ENCODE measurements at places on chromosomes 2 and 18. TPM values are rescaled to one million over a fixed set of nuclear protein-coding genes. Genes with fewer than 3 reads are reported as not detected.

DNA sequence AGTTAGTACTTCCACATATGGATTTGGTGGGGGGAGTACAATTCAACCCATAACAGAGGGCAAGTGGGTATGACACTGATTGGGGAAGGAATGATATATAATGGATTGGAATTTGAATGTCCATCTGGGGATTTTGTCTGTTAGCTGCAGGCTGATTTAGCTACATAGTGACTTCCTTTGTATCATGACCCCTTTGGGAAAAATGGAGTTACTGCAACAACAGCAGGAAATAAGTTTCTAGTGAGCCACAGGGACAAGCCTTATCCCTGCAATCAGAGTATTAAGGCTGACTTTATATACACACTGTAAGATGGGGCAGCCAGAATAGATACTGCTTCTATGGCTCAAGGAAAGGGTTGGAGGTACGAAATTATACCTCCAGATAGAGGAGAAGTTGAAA is 404.4 kb upstream of the MEIS1 start:
- peak; percentile 26 for DNase-seq

- DNase-seq: no peak
These were observed 58.2 kb upstream of the NEUROD1 start for GRCh38 chr2:181738563-181738962.

DNA sequence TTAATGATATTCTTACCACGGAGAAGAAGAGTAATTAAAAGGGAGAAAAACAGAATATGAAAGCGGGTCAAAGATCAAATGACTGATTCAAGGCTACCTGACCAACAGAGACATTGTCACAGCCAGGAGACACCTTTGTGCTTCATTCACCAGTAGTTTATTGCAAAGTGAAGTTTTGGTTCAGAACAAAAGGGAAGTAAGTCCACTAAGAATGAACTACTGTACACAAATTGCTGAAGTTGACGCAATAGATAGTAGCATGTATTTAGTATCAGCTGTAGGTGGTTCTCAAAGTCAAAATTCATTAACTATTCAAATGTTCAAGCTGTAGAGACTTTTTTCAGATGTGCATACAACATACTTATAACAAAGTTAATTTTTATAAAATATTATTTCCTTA is 64.7 kb upstream of the COX7A2L start:
- no peak for DNase-seq

DNA sequence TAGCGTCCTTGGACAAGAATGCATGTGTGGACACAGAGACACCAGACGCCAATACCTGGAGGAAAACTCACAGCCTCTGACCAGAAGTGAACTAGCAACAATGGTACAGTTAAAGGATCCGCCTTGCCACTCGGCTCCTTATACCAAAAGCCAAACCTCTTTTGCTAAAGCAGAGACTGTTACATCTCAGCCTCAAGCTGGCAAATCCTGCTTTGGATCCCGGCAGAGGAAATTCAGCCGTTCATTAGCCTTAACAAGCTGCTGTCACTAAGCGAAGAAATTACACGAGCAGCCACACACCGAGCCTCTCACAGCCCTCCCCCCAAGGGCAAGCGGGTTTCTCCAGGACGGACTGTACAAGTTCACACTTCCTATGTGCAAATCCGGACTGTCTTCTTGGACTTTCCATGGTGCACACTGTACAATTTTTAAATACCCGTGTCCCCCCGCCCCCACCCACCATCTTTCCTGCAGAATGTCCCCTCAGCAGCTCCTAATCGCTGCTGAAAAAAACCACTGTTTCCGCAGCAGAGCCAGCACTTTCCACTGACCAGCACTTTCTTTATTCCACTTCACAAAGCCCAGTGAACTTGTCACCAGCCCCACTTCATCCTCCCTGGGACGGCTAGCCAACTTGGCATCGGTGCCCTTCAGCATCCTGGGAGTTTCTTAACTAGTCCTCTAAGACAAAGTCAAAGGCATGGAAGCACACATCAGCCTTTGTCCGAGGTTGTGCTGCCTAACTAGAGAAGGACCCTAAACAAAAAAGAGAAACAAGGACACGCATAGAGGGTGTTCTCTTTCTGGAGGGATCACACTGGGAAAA is 1.5 kb downstream of the KLF7 start:
- peak; percentile 66 for DNase-seq

- no peak for DNase-seq
These were observed 566.2 kb downstream of the GALR1 start for GRCh38 chr18:77815666-77816338.

- DNase-seq: no peak
These were observed 39.4 kb downstream of the TNFRSF11A start for GRCh38 chr18:62364558-62364957.

DNA sequence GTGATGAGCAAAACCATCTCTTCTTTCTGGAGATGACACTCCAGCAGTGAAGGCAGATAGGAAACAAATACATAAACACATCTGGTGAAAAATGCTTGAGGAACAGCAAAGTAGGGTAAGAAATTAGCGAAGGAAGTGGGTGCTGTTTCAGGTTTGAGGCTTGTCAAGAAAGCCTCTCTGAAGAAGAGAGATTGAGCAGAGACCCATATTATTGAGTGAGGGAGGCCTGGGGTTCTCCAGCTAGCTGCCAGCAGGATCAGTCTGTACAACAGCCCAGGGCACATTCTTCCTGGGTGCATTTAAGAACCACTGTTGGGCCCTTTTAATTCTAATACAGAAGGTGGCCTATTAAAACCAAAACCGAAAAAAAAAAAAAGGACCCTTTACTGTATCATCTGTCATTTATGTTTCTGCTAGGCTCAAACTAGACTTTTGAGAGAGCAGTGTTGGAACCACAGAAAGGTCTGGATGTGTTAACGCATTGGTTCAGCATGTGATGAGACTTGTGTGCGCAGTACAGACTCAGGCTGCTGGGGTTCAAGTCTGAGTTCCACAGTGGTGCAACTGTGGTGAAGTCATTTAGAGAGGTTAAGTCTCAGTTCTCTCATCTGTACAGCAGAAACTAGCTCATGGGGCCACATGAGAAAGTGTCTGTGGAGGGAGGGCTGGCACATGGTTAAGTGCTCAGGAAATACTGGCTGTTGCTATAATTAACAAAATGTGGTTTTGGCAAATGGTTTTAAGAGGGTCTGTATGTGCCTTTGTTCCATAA is 28.9 kb downstream of the MGAT5 start:
- no peak for DNase-seq

DNA sequence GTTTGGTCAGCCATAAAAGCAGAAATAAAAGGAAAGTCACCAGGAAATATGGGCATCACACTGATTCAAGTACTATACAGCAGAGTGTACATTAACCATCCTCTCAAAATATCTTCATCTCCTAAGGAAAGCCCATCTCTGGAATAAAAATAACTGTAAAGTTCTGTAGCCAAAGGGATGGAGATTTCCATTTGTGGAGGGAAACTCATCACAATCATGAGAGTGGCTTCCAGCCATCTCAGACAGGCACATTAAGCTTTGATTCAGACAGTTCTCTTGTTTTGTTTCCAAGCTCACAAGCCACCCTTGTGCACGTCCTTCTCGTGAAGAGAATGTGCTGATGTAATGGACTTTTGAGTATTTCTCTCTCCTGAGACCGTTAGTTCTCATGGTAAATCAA is 695.5 kb downstream of the LRRTM4 start:
- DNase-seq: no peak

GRCh38 chr2:144181001-144181400 is 338.9 kb downstream of the ZEB2 start:
- DNase-seq: no peak

GRCh38 chr18:76957384-76958355 is 135.3 kb downstream of the ZNF236 start:
- DNase-seq: no peak

- DNase-seq: peak; percentile 88
These were observed 1178.5 kb upstream of the ACVR2A start for GRCh38 chr2:146666340-146666739.

DNA sequence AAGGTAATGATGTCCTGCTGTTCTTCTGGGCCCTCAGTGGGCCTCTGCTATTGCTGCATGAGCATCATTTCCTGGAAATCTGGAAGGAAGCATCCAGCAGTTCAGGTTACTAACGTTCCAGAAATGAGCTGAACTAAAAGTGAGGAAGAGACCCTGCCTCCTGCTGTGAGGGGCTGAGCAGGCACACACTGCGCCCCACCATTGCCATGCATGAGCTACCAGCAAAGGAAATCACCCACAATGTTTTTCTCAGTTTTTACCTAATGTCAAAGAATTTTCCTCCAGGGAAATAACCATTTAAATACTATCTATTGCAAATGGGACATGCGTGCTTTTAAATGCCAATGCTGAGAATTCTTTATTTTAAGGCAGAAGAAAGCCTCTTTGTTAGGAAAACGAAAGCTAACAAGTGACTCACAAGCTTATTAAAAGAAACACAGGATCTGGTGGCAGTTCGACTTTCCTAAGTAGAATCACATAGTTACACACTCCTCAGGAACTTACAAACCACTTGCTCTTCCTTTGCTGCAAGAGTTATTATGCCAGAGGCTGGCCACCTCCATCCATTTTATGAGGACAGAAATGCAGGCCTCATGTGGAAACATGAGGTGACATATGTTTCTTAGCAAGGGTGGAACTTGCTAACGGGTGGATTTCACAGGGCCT is 152.6 kb upstream of the TTC39C start:
- peak; percentile 61 for DNase-seq

- DNase-seq: no peak
These were observed 91.7 kb upstream of the ACVR1 start for GRCh38 chr2:157967856-157968255.

DNA sequence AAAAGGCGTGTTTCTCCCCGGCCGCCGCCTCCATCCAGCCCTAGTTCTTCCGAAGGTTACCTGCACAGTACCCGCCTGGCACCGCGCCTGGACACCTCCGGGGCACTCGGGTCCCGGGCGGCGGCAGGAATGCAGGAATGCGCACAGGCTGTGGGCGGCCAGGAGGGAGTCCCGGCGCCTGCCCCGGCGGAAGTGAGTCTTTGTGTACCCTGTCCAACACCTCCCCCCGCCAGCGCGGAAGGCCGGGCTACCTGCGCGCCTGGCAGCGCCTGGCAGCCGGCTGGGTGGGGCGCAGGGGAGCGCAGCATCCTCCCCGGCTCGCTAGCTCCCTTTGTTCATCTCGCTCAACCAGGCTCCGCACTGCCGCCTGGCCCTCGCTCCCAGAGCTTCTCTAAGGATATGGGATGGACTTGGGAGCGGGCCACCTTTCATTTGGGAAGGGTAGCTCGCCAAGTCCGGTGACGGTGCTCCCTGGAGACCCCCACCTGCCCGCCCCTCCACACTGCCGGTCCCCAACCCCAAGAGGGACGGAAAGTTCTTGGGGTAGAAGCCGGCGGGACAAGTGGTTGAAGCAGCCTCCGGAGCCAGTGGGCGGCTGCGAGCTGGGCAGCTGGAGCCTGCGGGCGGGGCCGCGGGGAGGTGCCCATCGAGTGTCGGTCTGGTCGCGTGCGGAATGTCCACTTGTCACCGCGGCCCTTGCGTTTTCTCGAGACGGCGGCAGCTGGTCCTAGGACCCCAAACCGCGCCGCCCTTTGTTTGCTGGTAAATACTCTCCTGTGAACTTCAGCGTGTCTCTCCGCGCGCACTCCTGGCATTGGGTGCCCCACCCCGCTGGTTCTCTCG is 1.2 kb upstream of the ST6GAL2 start:
- peak; percentile 37 for DNase-seq

DNA sequence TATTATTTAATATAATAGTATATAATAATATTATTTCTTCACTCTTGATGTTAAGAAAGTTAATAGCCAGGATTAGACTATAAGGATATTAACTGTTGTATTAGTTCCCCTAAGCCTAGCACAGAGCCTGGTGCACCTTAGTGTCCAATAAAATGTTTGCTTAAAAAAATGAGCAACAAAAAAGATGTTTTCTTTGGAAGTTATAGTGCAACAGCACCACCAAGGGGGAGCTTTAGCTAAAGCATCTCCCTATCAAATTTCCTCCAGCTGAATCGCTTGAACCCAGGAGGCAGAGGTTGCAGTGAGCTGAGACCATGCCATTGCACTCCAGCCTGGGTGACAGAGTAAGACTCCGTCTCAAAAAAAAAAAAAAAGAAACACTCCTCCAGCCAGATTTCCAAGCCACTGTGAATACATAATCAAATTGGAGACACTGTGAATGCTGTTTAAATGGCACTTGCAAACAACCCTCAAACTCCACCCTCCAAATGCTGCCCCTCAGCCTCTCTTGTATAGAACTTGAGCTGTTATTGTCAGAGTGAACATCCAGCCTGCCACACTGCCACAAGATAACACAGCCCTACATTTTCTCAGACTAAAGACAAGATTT is 221.9 kb downstream of the DYM start:
- peak; percentile 37 for DNase-seq

DNA sequence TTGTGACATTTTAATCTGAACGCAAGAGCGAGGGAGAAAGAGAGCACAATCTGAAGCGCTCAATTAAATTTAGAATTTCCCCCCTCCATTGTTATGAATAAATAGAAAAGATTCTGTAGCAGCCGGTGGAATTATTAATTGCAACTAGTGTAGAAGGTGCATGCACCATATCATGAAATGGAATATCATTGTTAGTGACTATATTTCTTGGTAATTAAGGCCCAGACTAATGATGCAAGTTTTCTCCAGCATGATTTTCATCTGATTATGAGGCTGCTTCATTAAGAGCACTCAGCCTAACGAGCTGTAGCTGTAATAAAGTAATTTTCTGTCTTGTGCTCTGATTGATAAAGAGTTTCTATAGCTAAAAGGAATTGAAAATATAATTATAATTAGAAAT is 432.2 kb upstream of the SPRED2 start:
- DNase-seq: no peak

GRCh38 chr2:74333896-74334586 is 9.2 kb downstream of the SLC4A5 start:
- DNase-seq: no peak

DNA sequence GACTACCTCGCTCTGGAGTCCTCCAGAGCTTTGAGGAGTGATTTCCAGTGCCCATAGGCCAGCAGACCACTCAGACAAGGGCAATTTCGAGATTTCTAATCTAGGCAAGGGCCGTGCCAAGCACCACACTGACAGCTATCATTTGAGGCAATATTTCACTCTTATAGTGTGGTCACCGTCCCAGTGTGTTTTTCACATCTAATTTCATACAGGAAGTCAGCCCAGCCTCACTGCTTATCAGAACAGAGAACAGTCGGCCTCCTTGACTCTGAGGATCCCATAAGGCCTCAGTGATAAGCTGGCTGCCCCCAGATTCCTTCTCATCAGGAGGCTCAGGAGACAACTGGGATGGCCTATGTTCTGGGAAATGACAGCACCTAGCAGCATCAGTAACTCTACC is 581 bp downstream of the CAPN14 start:
- no peak for DNase-seq

The TRABD2A gene
- total RNA-seq: 0.64 TPM

The GALNT13 gene
- total RNA-seq: 1.3 TPM

The MBP gene
- total RNA-seq: 21.3 TPM

The ITGB6 gene
- 21.1 TPM for total RNA-seq

The EHD3 gene
- 1.6 TPM for total RNA-seq

The CPLX4 gene
- total RNA-seq: not detected

Measured in bronchial epithelial cell (primary cell).